Heart left ventricle (tissue), 16 donors: ENCODE measurements at places on chromosomes 7 and 10. TPM values are rescaled to one million over a fixed set of nuclear protein-coding genes. Genes with fewer than 3 reads are reported as not detected.

The ZNF804B gene
- total RNA-seq = not detected

- no peak overlapping the region for H3K4me3 ChIP-seq
- DNase-seq = no peak
- no peaks in the 10 kb centered on the region for H3K27me3 ChIP-seq
- H3K27ac ChIP-seq = no peak overlapping the region
These were observed 7.5 kb downstream of the EBLN1 start for GRCh38 chr10:22210267-22210666.

- H3K36me3 ChIP-seq = no peaks in the 10 kb centered on the region
- H3K27ac ChIP-seq = no peak overlapping the region
- peak; percentile 62 for DNase-seq
- H3K27me3 ChIP-seq = no peaks in the 10 kb centered on the region
- peaks cover 31% of the 10 kb centered on the region for H3K4me1 ChIP-seq
- H3K4me3 ChIP-seq = no peak overlapping the region
These were observed 12.2 kb downstream of the UBE3C start for GRCh38 chr7:157150882-157151281.

DNA sequence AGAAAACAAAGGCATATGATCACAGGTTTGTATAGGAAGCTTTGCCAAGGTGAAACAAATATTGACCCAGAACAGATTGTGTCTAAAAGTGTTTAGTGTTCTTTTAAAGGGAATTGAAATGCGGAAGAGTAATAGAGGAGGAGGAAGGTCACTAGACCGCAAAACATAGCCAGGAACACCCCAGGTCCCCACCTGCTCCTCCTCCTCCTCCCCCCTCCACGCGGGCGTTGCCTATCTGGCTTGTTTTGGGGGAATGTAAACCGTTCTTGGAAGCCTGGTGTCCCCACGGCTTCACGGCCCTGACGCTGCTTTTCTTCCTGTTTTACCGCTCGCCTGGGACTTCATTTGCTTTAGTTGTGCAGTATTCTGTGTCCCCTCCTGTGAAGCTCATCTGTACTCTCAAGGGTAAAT lies 81.0 kb upstream of the PFKP start:
- H3K27ac ChIP-seq = no peak overlapping the region
- H3K4me3 ChIP-seq = no peak overlapping the region
- H3K4me1 ChIP-seq = no peaks in the 10 kb centered on the region
- H3K27me3 ChIP-seq = peaks cover 3% of the 10 kb centered on the region
- no peaks in the 10 kb centered on the region for H3K36me3 ChIP-seq
- no peak for DNase-seq

DNA sequence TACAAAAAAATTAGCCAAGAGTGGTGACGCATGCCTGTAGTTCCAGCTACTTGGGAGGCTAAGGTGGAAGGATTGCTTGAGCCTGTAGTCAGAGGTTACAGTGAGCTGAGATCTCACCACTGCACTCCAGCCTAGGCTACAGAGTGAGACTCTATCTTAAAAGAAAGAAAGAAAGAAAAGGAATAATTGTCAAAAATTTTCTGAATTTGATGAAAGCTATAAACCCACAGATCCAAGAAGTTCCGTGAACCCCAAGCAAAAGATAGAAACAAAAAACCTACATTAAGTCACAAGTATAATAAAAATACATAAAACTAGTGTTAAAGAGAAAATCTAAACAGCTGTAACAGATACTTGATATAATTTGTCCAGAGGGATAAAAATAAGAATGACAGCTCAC lies 60.1 kb upstream of the KMT2C start:
- H3K36me3 ChIP-seq = no peaks in the 10 kb centered on the region
- no peaks in the 10 kb centered on the region for H3K27me3 ChIP-seq
- H3K4me1 ChIP-seq = no peaks in the 10 kb centered on the region

GRCh38 chr7:54961391-54961790 lies 57.4 kb upstream of the EGFR start:
- no peak for DNase-seq
- no peaks in the 10 kb centered on the region for H3K36me3 ChIP-seq
- H3K4me1 ChIP-seq = no peaks in the 10 kb centered on the region
